ENCODE measurements at places on chromosomes 6 and 20.

DNA sequence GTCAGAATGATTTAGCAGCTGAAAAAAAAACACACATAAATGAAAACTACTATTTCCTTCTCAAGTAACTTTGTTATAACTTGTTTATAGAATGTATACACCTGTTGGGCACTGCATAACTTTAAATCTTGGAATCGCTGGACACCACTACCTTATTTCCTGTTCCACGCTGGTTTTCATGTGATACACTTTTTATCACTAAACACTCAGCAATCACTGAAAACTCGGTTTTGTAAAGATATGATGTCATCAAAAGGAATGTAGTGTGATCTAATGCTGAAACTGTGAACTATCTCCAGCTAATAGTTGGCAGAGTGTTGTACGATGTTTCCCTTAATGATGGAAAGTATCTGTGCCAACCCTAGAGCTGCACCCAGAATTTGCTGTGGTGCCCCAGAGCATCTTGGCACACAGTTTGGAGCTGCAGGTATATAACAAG, 127.9 kb downstream of the BACH2 start:
- no peak for DNase-seq

DNA sequence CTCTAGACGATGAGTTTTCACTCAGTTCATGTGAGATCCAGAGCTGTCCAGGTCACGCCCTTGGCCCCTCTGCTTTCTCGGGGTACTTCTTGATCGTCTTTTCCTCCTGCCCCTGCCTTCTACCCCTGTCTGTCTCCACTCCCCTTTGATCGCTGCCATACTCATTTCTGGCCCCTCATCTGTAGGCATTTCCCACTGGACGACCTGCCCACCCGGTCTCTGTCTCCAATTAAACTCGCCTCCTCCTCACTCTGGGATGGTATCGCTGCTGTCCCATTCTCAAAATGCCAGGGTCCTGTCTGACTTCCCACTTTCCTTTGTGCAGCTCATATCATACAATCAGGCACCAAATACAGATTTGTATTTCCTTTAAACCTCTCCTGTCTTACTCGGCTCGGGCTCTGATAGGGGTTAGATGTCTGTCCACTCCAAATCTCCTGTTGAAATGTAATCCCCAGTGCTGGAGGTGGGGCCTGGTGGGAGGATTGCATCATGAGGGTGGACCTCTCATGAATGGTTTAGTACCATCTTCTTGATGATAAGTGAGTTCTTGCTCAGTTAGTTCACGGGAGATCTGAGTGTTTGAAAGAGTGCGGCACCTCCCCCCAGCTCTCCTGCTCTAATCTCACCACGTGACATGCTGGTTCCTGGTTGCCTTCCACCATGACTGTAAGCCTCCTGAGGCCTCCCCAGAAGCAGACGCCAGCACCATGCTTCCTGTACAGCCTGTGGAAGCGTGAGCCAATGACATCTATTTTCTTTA, 3.5 kb upstream of the SYNJ2 start:
- no peak for DNase-seq

DNA sequence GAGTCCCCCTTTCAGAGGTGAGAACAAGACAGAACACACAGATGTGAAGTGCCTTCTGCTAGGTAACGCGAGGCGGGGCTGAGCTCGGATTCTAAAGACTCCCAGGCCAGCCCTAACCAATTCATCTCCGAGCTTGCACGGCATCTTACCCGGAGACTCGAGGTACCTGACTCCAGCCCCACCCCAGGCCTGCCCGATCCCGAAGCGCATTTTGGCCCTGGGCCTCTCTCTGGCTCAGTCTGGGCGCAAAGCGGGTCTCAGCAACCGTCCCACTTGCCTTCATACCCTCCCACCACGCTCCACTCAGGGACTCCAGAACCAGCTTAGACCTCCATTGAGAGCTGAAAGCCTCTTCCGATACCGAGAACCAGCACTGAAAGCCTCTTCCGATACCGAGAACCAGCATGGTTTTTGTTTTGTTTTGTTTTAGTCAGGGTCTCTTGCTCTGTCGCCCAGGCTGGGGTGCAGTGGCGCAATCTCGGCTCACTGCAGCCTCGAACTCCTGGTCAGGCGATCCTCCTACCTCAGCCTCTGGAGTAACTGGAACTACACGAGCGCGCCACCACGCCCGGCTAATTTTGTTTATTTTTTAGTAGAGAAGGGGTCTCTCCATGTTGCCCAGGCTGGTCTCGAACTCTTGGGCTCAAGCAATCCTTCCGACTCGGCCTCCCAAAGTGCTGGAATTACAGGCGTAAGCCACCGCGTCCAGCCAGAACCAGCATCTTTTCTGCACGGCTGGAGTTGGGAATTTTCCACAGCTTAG, 557 bp upstream of the DYNLRB1 start:
- peak; percentile 44 for DNase-seq

DNA sequence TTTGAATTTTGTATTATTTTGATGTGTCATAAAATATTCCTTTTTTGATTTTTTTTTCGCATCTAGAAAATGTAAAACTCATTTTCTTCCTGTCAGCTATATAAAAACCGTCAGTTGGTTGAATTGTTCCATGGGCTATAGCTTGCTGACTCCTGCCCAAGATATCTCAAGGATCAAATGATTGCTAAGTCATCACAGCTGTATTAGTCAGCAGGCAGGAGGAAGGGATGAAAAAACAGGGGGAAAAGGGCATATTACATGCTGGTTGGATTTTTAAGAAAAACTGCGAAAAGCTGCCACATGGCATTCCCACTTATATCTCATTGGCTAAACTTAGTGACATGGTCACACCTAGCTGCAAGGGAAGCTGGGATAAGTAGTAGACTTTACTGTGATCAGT, 569.9 kb downstream of the BCKDHB start:
- no peak for DNase-seq

DNA sequence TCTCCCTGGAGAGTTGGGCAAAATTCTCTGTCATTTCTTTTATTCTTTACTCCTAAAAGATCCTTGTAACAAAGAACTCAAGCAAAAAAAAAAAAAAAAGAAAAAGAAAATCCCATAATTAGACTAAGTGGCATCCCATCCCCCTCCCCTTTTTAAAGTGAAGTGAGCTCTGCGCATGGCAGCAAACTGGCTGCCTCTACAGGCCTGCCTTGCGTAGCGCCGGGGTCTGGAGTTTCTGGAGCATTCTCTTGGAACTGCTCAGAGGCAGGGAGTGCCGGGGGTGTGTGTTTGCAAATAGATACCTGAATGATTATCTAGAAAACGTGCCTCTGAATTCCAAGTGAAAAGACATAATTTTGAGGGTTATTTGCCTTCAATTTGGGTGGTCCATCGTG, 48.1 kb downstream of the FOXC1 start:
- DNase-seq = no peak

GRCh38 chr6:131379948-131380347, 193.1 kb upstream of the ARG1 start:
- DNase-seq = no peak

DNA sequence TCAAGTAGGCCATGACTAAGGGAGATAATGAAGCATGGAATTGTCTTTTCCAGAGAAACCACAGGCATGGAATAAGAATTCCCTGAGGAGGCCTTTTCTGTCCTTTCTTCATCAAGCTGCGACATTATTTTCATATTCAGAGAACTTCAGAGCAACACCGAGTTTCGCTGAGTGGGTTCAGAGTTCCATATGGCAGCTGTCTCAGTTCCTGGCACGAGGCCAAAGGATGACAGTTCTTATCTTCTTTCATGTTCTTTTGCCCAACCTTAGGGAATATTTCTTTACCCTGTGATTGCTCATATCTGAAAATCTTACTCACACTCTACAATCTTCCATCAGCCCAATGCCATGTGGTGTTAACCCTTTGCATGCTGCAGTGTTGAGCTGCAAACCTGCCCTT, 135.3 kb upstream of the BMP2 start:
- DNase-seq = no peak

- no peak for DNase-seq
These were observed 104.2 kb downstream of the AGPAT4 start for GRCh38 chr6:161169696-161170095.

DNA sequence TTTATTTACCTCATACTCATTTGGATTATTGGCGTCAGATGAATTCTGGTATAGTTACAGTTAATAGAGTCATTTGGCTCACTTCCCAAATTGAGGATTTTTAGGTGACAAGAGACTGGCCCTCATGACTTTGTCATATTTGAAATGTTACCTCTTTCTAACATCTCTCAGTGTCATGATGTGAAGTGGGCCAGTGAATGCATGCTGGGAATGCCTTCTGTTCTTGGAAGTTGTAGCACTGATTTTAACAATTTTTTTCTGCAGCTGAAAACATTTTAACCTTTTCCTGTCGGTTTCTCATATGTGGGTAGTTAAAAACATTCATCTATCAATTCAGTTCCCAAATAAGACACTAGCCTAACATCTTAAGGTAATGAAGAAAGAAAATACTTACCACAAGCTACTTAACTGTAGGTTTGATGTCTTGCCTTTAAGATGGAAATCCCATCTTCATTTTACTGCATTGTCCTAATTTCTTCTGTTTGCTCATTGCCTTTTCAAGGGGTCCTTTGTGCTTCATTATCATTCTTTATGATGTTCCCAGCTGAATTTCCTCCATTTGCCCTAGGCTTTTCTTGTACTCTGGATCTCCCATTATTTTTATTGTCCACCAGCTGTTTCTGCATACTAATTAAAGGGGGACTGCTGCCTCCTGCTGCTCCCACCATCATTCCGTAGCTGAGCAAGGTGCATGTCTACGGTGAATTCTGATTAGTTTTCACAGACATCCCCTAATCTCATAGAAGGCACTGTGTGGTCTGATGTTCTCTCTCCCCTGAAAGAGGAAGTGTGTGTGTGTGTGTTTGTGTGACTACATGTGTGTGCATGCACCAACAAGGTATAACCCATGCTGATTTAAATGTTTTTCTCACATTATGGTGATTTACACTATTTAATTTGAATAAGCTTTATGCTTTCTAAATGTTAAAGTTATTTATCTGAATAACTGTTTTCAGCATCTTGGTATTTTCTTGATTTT, 109.5 kb downstream of the B3GAT2 start:
- no peak for DNase-seq

DNA sequence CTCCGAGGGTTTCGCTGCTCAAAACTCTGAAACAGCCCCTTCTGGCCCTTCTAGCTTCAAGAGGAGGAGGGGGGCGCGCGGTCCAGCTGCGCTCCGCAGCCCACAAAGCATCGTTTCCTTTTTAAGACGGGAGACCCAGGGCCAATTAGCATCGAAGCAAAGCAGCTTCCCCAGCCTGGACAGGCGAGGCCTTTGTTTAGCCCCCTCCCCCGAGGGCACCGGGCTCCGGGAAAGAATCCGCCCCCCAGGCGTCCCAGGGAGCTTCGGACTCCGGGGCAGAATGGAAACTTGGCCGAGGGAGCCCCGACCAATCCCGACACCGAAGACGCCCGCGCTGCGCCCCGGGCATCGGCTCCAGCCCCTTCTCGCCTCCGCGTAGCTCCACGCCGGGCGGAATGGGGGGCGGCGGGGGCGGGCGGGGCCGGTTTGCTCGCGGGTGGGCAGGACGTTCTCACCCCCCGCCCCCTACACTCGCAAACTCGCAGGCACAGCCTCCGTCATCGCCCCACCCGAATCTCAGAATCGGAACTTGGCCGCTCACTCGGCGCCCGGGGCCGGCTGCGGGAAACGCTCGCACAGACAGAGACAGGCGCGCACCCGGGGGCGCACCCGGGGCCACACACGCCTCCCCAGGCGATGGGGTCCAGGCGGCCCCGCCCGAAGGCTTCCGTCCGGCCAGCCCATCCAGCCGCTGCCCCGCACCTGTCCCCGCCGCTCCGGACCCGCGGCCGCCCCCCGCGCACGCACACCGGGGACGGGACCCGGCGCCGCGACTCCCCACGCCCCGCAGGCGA, 628 bp downstream of the NKAIN4 start:
- DNase-seq = no peak

GRCh38 chr6:491233-491632, 99.7 kb downstream of the IRF4 start:
- DNase-seq = no peak
